ENCODE measurements at places on chromosomes 1 and 21.

DNA sequence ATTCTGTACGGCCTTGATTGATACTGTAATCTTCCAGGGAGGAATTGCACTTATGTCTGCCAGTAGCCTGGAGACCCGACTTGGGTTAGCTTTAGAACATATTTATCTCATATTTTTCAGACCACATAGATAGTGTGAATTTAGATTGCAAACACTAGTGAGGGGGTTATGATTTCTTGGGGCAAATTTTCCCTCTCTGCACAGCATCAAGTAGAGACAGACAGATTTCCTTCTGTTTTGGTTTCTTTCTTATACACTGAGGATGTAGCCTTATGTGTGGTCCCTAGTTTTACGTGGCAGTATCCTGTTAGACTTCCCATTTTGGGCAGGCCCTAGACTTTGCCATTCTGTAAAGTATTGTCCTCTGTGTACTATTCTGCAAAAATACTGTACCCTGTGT lies 29.0 kb downstream of the SOAT1 start:
- no peak for DNase-seq

- DNase-seq = no peak
Measured at GRCh38 chr1:87715471-87715870, 386.8 kb downstream of the LMO4 start.

DNA sequence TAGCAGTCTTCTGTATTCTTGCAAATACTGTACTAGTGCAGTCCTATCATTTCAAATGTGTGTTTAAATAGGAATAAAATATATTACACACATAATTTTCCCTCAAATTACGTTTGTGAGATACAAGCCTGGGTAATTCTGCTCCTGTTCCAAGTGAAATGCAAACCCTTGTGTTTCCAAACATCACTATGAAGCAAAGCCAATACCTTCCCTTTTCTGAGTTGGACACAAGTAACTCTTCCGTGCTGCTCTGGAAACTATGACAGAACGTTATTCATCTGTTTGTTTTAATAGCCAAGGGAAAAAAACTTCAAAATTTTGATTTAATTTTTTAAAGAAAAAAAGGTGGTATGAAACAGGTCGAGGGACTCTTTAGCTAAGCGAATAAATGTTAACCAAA lies 73.7 kb upstream of the UBE2U start:
- no peak for DNase-seq

DNA sequence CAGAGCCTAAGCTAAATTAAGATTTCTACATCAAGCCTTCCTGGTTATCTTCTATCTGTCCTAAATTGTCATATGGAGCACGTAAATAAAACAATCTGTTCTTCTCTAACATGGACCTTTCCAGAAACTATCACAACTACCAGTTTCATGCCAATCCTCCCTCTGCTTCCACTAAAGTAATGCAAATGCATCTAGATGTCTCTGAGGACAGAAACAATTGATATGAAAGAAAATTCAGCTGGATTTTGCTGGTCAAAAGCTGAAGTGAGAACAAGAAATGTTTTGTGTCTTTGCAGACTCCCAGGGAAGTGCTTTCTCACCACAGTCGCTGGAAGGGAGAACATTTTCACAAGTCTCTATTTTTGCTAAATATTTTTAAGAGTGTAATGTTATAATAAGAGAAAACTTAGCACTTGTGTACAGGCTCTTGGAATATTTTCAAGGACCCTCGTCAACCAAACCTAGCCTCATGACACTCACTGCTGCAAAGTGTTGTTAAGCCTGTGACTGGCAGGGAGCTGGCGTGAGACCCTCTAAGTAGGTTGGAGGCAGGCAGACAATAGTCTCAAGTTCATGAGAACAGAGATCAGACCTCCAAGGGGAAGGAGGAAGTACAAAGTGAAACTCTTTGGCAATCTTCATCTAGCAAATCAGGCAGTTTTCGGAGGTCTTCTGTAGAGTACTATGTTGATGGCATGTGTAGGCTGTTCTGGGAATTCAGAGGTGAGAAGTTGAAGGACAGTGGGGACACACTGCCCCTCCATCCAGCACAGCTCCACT lies 38.8 kb downstream of the DNASE2B start:
- DNase-seq = no peak

DNA sequence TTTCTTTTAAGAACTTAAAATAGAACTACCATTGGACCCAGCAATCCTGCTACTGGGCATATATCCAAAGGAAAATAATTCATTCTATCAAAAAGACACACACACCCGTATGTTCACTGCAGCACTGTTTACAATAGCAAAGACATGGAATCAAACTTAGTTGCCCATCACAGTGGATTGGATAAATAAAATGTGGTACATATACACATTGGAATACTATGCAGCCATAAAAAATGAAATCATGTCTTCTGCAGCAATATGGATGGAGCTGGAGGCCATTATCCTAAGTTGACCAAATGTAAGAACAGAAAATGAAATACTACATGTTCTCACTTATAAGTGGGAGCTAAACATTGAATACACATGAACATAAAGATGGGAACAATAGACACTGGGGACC lies 585.3 kb upstream of the USP24 start:
- DNase-seq = no peak
